ENCODE measurements at places on chromosomes 3 and 15.
A peak's percentile ranks its signal among the peaks of the same experiment; 100 is the strongest.

DNA sequence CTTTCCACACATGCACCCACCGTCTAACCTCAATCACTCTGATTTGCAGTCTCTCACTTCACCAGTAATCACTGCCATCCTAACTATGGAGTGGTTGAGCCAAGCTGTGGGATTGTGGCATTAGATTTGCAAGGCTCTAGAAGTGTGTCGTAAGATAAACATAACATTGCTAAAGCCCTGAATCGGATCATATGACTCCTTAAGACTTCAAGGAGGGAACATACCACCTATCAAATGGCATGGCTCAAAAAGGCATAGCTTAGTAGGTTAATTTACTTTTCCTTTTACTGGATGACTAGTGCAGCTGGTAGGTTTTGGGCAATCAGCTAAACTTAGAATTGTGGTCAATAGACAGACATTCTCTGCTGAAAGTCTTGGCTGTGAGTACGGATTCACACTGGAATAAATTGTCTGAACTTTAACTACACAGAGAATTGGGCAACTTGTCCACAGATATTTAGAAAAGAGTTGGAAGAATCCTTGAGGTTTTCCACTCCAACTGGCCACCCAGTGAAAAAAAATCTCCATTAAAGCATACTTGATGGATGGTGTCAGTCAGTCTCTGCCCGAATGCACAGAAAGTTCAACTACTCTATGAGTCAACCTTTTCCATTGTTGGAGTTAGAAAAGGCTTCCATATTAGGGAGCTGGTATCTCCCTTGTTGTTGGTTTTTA, 476.7 kb upstream of the CBLB start:
- DNase-seq: no peak

- DNase-seq: no peak
Observed at GRCh38 chr3:5811016-5811415, 623.5 kb downstream of the EDEM1 start.

GRCh38 chr15:43872416-43873020, 45.7 kb downstream of the WDR76 start:
- no peak for DNase-seq

- no peak for DNase-seq
Observed at GRCh38 chr3:150764566-150764965, 1.6 kb upstream of the SIAH2 start.

DNA sequence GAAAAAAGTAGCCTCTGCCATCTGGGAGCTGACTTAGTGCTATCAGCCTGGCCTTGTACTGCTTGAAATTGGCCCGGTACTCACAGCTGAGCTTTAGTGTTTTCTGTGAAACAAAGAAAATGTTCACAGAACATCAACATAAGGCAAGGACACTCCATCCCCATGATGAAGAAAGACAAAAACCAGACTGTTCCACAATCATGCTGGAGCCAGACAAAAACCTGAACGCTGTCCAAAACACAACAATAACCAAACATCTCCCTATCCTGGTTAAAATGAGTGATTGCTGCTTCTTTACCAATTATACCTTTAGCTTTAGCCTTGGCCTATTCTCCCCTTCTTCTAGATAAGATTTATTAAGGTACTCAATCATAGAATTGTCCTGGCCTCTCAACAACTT, 153.9 kb downstream of the CPNE4 start:
- no peak for DNase-seq

DNA sequence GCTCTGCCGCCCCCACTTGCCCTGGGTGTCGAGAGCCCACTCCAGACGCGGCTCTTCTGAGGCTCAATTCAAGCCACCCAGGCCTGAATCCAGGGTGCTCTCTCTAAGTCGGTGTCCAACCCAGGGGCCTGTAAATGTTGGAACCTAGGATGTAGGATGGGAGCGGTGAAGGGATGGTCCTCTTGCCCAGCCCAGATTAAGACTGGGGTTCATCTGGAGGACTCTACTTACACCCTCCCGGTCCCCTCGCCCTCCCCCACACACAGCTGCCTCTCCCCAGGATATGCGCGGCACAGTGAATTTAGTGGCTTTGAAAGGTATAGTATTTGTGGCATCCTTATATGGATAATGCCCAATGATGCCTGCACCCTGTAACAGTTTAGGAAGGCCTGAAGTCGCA, 822 bp upstream of the FBN1 start:
- DNase-seq: no peak

DNA sequence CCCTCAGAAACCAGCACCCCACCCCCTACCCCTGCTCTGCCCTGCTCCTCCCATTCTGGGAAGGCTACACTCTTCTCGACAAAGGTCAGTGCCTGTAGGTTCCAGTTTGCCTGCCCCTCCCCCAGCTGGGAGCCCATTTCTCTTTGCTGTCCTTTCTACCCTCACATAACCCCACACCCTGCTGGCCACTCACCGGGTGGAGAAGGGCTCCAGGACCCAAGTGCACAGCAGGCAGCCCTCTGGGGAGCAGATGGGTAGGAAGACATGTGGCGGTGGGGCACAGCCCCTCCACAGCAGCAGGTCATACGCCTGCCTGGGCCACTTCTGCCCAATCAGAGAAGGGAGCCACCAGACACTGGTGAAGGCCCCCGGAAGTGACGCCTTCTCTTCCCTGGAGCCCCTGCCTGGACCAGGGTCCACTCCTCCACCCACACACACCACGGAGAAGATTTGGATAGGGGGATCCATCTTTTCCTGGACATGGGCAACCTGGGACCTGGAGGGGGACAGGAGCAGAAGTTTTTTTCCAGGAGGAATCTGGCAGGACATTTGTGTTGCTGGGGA, at the start of gene THPO:
TSS of gene THPO (minus strand) at position 326 of the 564 bp plus-strand sequence. CDS start 1,948 bp downstream, outside the sequence.
- no peak for DNase-seq

- DNase-seq: no peak
Observed at GRCh38 chr3:60399861-60400845, 851.1 kb downstream of the FHIT start.

GRCh38 chr3:28651159-28651558, 302.5 kb upstream of the AZI2 start:
- DNase-seq: no peak

- no peak for DNase-seq
Observed at GRCh38 chr3:188322135-188322887, 168.4 kb downstream of the LPP start.

DNA sequence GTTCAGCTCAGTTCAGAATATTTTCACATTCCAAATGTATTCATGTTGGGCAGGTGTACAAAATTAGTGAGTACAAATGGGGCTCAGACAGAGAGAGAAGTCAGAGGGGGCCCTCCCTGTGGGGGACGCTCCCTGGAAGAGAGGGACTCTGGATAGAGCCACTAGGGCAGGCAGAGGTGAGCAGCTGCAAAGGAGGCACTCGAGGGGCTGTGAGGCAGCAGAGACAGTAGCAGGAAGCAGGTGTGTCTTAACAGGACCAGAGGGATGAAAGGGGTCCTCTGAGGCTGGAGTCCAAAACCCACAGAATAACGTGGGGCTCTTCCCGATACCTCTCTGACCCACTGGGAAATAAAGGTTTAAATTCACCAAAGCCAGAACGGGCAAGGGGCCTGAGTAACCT, 127.1 kb downstream of the MEGF11 start:
- no peak for DNase-seq

- no peak for DNase-seq
Observed at GRCh38 chr3:81929697-81930096, 168.3 kb upstream of the GBE1 start.

GRCh38 chr15:84725001-84725491, 9.1 kb upstream of the SEC11A start:
- no peak for DNase-seq

- peak; percentile 88 for DNase-seq
Observed at GRCh38 chr3:126745760-126746394, 41.8 kb downstream of the CHCHD6 start.

DNA sequence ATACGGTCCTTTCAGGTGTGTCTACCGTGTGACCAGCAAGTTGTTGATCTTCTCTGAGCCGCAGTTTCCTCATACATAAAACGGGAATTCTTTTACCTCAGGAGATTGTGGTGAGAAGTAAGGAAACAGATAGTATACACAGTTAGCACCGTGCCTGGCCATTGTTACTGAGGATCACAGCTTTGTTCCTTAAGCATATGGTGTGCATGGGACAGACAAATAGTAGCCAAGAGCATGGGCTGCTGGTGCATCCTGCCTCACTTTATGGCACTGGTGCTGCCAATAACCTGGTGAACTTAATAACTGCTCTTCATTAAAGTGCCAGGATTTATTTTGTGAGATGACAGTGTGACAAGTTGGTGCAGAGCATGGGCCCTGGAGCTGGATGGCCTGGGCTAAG, 86.3 kb downstream of the PDCD6IP start:
- no peak for DNase-seq

GRCh38 chr3:72285502-72285901, 500.6 kb upstream of the PROK2 start:
- no peak for DNase-seq

DNA sequence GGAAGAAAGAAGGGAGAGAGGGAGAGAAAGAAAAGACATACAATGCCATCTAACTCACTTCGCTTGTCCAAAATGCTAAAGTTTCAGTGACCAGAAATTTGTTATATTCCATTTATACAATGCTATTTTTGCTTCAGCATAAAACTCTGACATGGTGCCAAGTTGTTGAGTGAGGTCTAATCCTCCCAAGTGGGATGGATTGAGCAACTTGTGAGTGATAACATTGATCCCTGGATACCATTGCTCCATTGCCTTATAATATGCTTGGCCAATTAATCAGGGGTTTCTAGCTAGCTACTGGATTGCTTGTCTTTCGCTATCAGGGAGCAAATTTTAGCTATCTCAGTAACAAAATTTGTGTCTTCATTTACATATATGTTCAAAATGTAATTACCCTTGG, 615.6 kb upstream of the DPPA4 start:
- no peak for DNase-seq

- DNase-seq: peak; percentile 84
Observed at GRCh38 chr3:9500108-9501050, 53.2 kb downstream of the LHFPL4 start.

GRCh38 chr15:59326856-59327255, 45.8 kb downstream of the MYO1E start:
- no peak for DNase-seq

GRCh38 chr3:65837604-65838003, 201.1 kb downstream of the MAGI1 start:
- DNase-seq: no peak

DNA sequence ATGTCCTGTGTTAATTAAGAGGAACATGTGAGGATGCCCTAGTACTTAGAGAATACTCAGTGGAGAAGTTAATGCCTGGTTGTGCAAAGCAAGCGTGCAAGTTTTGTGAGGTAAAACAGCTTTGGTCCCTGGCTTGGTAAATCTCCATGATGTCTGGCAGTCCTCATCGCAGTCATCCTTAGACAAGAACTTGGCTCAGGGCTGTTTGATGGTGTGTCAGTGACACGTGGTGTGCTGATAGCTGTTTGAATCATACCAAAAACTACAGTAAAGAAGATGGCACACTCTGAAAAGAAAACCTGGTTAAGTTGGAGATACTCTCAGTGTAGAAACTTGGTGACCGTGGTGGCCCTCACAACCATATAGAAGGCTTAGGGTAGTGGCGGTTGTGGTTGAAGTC, 361.7 kb downstream of the FEZF2 start:
- DNase-seq: no peak

GRCh38 chr3:67599821-67600220, 54.6 kb downstream of the SUCLG2 start:
- no peak for DNase-seq

Measured in upper lobe of right lung (tissue), 1 donor.